Cardiac atrium fibroblast (primary cell): ENCODE measurements at places on chromosomes 13 and 19. TPM values are rescaled to one million over a fixed set of nuclear protein-coding genes. Genes with fewer than 3 reads are reported as not detected.

The CLPTM1 gene
- total RNA-seq, result 69.3 and 81.6 TPM in 2 replicates

The CEACAM8 gene
- not detected in 2 replicates for total RNA-seq

The CACNG6 gene
- total RNA-seq, result 0.16 and 0.72 TPM in 2 replicates

The KATNAL1 gene
- total RNA-seq, result 10.5 and 11.7 TPM in 2 replicates

The SRRM5 gene
- total RNA-seq, result not detected in 2 replicates

The ZNF177 gene
- 1.1 and 1.8 TPM in 2 replicates for total RNA-seq

The ARHGEF1 gene
- total RNA-seq, result 43.9 and 51.0 TPM in 2 replicates

The ZNF626 gene
- 5.5 and 9.9 TPM in 2 replicates for total RNA-seq

The KMT2B gene
- 7.6 and 11.5 TPM in 2 replicates for total RNA-seq
